ENCODE measurements at places on chromosomes 4 and X. TPM values are rescaled to one million over a fixed set of nuclear protein-coding genes. Genes with fewer than 3 reads are reported as not detected.

GRCh38 chr4:98528882-98529281, 129.5 kb downstream of the TSPAN5 start:
- H3K4me3 ChIP-seq = no peak overlapping the region
- no peaks in the 10 kb centered on the region for H3K27me3 ChIP-seq
- no peak overlapping the region for H3K27ac ChIP-seq
- peaks cover 70% of the 10 kb centered on the region for H3K4me1 ChIP-seq
- no peak for DNase-seq

The SEPSECS gene
- total RNA-seq = 5.7 TPM

DNA sequence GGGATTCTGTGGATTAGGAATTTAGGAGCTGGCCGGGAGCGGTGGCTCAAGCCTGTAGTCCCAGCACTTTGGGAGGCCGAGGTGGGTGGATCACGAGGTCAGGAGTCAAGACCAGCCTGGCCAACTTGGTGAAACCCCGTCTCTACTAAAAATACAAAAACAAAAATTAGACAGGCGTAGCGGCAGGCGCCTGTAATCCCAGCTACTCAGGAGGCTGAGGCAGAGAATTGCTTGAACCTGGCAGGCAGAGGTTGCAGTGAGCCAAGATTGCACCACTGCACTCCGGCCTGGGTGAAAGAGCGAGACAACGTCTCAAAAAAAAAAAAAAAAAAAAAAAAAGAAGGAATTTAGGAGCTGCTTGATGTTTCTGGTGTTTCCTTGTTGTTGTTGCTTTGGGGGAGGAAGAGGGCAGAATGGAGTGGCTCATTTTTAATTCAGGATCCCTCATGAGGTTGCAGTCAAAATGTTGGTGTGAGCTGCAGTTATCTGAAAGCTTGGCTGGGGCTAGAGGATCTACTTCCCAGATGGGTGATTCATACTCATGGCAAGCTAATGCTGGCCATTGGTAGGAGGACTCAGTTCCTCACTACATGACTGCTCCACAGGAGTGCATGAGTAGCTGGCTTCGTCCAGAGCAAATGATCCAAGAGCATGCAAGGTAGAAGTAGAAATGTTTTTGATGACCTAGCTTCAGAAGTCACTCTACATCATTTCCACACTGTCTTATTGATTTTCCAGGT, 26.5 kb upstream of the JADE1 start:
- H3K27me3 ChIP-seq = no peaks in the 10 kb centered on the region
- DNase-seq = peak; percentile 3
- H3K4me3 ChIP-seq = no peak overlapping the region
- H3K36me3 ChIP-seq = no peaks in the 10 kb centered on the region

DNA sequence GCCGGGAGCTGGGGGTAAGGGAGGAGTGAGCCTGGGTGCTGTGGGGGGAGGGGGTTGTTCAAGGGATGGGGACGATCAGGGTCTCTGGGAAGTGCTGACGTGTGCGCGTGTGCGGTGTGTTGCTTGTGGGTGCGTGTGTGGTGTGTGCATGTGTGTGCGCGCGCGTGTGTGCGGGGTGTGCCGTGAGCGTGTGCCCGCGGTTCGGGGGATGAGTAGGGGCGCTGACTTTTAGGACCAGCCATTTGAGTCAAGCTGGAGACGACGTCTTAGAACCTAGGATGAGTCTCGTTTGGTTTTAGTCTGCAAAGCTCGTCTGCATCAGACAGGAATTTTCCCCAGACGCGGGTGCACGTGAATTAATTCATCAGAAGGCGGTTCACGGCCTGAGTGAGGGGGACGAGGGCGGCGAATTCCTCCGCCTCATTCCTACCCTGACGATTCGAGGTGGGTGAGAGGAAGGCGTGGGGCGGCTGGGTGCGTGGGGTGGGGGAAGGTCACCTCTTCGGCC, 950 bp upstream of the TMEM271 start:
- H3K4me3 ChIP-seq = peak overlapping the region; percentile 78
- H3K36me3 ChIP-seq = no peaks in the 10 kb centered on the region
- H3K4me1 ChIP-seq = peaks cover 13% of the 10 kb centered on the region
- H3K27ac ChIP-seq = no peak overlapping the region
- H3K27me3 ChIP-seq = peaks cover 30% of the 10 kb centered on the region

GRCh38 chr4:39635023-39635422, 3.6 kb downstream of the SMIM14 start:
- peaks cover 5% of the 10 kb centered on the region for H3K27me3 ChIP-seq
- no peak overlapping the region for H3K4me3 ChIP-seq
- DNase-seq = no peak
- H3K36me3 ChIP-seq = no peaks in the 10 kb centered on the region

DNA sequence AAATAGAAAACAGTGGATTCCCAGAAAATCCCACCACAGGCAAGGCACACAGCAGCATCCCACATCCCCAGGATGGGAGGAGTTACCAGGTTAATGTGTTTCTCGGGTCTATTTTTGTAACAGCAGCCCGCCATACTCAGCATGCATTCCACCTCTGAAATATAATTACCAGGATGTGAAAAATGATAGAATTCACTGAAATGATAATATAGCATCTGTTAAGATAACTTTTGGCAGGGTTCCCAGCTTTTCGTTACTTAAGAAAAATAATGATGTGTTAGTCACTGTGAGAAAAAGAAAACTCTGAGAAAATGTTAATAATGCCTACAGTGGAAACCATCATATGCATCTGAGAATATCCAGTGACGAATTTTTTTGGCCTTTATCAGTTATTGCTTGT, 87.1 kb downstream of the VCX2 start:
- H3K27ac ChIP-seq = no peak overlapping the region
- H3K36me3 ChIP-seq = no peaks in the 10 kb centered on the region
- no peak for DNase-seq

The ADGRG4 gene
- total RNA-seq = not detected

The PLAC8 gene
- total RNA-seq = 2.6 TPM

GRCh38 chr4:157918036-157918832, 254.6 kb downstream of the GASK1B start:
- no peaks in the 10 kb centered on the region for H3K27me3 ChIP-seq
- DNase-seq = no peak
- no peak overlapping the region for H3K27ac ChIP-seq
- no peaks in the 10 kb centered on the region for H3K4me1 ChIP-seq
- no peak overlapping the region for H3K4me3 ChIP-seq

- no peak for DNase-seq
- H3K27me3 ChIP-seq = no peaks in the 10 kb centered on the region
- H3K4me1 ChIP-seq = no peaks in the 10 kb centered on the region
- no peak overlapping the region for H3K4me3 ChIP-seq
These were observed 29.7 kb upstream of the LCORL start for GRCh38 chr4:18051281-18051680.

DNA sequence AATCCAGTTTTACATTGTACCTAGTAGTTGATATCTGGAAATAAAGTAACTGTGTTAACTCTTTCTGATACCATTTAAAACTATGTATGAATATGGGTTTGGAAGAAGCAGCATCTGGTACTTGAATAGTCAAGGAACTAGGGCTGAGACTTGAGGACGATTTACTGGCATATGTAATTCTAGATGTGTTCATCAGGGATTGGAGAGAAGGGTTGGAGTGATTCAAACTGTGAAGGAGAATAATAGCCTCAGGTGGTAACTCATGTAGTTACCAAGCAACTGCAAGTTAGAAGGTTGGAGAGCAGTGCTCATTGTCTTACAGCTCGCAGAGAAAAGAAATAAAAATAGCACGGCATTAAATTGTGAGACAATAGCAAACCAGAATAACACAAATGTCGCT, 29.5 kb upstream of the TXLNG start:
- no peak for DNase-seq
- H3K4me3 ChIP-seq = no peak overlapping the region
- H3K27ac ChIP-seq = no peak overlapping the region
- no peaks in the 10 kb centered on the region for H3K4me1 ChIP-seq
- peaks cover 22% of the 10 kb centered on the region for H3K36me3 ChIP-seq
- no peaks in the 10 kb centered on the region for H3K27me3 ChIP-seq

The XKRX gene
- total RNA-seq = not detected

- no peaks in the 10 kb centered on the region for H3K36me3 ChIP-seq
- peaks cover 51% of the 10 kb centered on the region for H3K4me1 ChIP-seq
- H3K27ac ChIP-seq = peak overlapping the region; percentile 98
- no peaks in the 10 kb centered on the region for H3K27me3 ChIP-seq
These were observed 81.8 kb downstream of the FRYL start for GRCh38 chr4:48698029-48698971.

The TSPAN7 gene
- not detected for total RNA-seq

DNA sequence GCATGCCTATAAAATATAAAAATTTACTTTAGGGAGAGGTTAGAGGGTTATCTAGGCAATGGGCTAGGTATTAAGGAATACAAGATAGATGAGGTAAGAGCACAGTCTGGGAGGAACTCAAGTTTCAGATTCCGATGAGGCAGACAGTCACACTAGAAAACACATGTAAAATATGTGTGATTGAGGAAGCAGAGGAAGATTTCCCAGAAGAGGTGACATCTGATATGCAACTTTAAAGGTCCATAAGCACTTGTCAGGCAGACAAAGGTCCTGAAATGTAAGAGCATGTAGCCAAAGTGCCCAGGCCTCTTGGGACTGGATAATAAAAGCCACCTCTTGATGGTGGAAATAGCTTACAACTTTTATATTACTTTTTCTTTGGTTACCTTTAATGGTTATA, 81.1 kb upstream of the AADAT start:
- H3K4me3 ChIP-seq = no peak overlapping the region
- H3K27me3 ChIP-seq = peaks cover 1% of the 10 kb centered on the region
- no peak overlapping the region for H3K27ac ChIP-seq

The RBMX2 gene
- 14.1 TPM for total RNA-seq

DNA sequence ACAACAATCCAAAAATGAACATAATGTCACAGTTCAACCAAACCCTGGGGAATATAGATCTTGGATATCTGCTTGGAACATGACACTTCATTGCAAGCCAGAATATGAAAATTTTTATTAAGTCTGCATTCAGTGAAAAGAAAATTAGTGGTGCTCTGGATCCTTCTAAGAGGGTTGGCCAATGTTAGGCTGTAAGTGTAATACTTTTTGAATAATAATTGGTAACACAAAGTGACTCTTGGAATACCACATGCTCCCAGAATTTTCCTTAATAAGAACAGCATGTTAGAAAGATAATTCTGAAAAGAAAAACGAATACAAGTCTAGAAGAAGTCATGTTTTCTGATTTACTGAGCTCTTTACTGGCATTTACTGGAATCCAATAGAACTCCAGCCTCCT, 175.8 kb downstream of the RASL11B start:
- peaks cover 22% of the 10 kb centered on the region for H3K36me3 ChIP-seq

- no peaks in the 10 kb centered on the region for H3K36me3 ChIP-seq
- peak overlapping the region; percentile 54 for H3K27ac ChIP-seq
These were observed 104.8 kb downstream of the ATP11C start for GRCh38 chrX:139828033-139828432.

- H3K4me3 ChIP-seq = peak overlapping the region; percentile 75
- H3K27ac ChIP-seq = no peak overlapping the region
- H3K4me1 ChIP-seq = peaks cover 19% of the 10 kb centered on the region
- no peak for DNase-seq
- peaks cover 10% of the 10 kb centered on the region for H3K27me3 ChIP-seq
These were observed 1.0 kb downstream of the RASGEF1B start for GRCh38 chr4:81470456-81471297.

DNA sequence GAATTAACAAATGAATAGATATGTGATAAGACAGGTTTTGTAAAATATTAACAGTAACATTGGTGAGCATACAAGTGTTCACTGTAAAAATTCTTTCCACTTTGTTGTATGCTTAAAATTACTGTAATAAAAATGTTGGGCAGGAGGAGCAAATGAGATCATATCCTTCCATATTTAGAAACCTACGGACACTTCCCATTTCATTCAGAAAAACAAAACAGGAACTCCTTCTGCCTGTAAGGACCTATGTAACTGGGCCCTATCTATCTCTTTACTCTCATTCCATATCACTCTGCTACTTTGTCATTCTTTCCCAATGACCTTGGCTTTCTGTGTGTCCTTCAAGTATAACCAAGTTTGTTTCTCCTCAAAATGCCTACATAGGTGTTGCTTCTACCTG, 53.7 kb upstream of the SLC39A8 start:
- H3K4me3 ChIP-seq = no peak overlapping the region
- peaks cover 12% of the 10 kb centered on the region for H3K27me3 ChIP-seq
- no peak for DNase-seq
- H3K27ac ChIP-seq = no peak overlapping the region

DNA sequence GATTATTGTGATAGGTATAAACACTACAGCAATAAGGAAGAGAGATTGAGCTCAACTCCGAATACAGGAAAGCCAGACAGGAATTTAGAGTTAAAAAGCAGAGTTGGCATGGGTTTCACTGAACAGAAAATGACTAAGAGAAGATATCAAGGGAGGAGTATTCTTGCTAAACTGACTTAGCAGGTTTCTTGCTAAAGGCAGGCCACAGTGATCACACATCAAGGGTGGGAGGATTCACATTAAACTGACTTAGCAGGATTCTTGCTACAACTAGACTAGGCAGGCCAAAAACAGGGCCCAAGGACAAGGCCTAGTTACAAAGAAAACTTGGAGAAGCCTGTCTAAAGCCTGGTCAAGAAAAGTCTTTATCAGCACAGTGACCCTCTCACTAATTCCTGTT, 195.1 kb downstream of the MAGEB5 start:
- no peak for DNase-seq
- no peak overlapping the region for H3K27ac ChIP-seq
- no peaks in the 10 kb centered on the region for H3K4me1 ChIP-seq
- H3K4me3 ChIP-seq = no peak overlapping the region

GRCh38 chr4:144985531-144985930, 112.5 kb downstream of the ANAPC10 start:
- no peak for DNase-seq
- H3K4me1 ChIP-seq = no peaks in the 10 kb centered on the region
- H3K27me3 ChIP-seq = peaks cover 2% of the 10 kb centered on the region
- no peak overlapping the region for H3K4me3 ChIP-seq

DNA sequence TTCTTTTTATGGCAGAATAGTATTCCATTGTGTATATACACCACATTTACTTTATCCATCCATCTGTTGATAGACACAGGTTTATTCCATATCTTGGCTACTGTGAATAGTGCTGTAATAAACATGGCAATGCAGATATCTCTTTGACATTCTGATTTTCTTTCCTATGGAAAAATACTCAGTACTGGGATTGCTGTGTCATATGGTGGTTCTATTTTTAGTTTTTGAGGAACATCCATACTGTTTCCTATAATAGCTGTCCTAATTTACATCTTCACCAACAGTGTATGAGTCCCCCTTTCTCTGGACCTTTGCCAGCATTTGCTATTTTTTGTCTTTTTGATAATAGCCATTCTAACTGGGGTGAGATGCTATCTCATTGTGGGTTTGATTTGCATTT, 73.5 kb downstream of the GPAT3 start:
- DNase-seq = no peak
- H3K27me3 ChIP-seq = peaks cover 3% of the 10 kb centered on the region
- no peaks in the 10 kb centered on the region for H3K4me1 ChIP-seq
- H3K4me3 ChIP-seq = no peak overlapping the region

The ZNF630 gene
- total RNA-seq = 0.35 TPM

The MED14 gene
- 34.8 TPM for total RNA-seq

The AKAP14 gene
- total RNA-seq = not detected

The CSN1S1 gene
- not detected for total RNA-seq

The QRFPR gene
- total RNA-seq = not detected

DNA sequence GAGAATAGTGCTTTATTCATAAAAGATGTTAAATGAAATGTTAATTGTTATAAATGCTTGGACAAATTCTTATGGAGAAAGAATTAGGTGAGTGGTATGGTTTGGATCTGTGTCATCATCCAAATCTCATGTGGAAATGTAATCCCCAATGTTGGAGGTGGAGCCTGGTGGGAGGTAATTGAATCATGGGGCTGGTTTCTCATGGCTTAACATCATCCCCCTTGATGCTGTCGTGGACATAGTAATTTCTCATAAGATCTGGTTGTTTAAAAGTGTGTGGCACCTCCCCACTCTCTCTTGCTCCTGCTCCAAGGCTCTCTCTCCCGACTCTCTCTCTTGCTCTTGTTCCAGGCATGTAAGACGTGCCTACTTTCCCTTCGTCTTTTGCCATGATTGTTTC, 22.5 kb downstream of the GYPE start:
- no peak overlapping the region for H3K4me3 ChIP-seq
- no peak overlapping the region for H3K27ac ChIP-seq
- DNase-seq = no peak
- H3K27me3 ChIP-seq = peaks cover 1% of the 10 kb centered on the region

All from HFFc6 (cell line).